Esophagus squamous epithelium (tissue), 5 donors: ENCODE measurements at places on chromosomes 16 and 17. TPM values are rescaled to one million over a fixed set of nuclear protein-coding genes. Genes with fewer than 3 reads are reported as not detected.

Gene ABCA8
- 30.5 TPM for total RNA-seq

Gene CCL5
- total RNA-seq: 1.5 TPM

Gene KRTAP4-3
- not detected for total RNA-seq

Gene CD300LF
- total RNA-seq: 0.48 TPM

Gene RNF166
- total RNA-seq: 11.4 TPM

Gene GFOD2
- total RNA-seq: 45.6 TPM

Gene DUS1L
- 109 TPM for total RNA-seq

Gene IRX5
- total RNA-seq: 11.9 TPM

Gene HEATR3
- total RNA-seq: 13.7 TPM

Gene MYH2
- not detected for total RNA-seq

Gene KRTAP1-5
- not detected for total RNA-seq

Gene TIGD7
- 4.0 TPM for total RNA-seq

Gene SEZ6L2
- 0.22 TPM for total RNA-seq

Gene PRAC1
- not detected for total RNA-seq

Gene SLC5A10
- 0.76 TPM for total RNA-seq
